ENCODE measurements at places on chromosomes 7 and 10.

GRCh38 chr7:111137296-111138192 is 46.6 kb downstream of the LRRN3 start:
- DNase-seq: no peak

- peak; percentile 9 for DNase-seq
Measured at GRCh38 chr7:155709453-155709852, 65.0 kb downstream of the RBM33 start.

DNA sequence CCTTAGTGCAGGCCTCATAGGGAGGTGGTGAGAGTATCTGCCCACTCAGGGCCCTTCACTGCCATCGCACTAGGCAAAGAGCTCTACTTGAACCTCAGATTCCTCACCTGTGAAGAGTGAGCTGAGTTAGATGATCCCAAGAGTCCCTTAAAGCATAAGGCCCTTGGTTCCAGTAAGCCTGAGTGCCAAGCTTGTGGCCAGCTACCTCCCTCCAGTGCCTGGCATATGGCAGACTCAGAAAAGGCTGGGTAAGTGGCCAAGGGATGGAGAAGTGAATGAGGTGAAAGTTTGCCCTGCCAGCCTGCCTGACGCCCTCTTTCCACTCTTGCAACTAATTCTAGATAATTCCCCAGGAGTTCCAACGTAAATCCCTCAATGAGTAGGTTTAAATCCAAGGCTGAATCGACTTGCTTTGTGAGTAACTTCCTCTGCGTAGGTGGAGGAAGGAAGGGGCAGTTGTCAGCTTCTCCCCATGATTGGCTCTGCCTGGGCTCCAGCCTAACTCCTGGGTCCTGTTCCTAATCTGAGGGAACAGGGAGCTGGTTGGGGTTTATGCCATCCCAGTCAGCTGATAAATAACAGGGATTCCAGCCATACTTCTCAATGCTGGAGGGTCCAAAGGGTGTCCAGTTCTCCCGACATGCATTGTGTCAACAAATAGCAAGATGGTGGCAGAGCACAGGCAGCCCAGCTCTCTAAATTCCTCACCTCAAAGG is 14.2 kb downstream of the DUSP5 start:
- no peak for DNase-seq

DNA sequence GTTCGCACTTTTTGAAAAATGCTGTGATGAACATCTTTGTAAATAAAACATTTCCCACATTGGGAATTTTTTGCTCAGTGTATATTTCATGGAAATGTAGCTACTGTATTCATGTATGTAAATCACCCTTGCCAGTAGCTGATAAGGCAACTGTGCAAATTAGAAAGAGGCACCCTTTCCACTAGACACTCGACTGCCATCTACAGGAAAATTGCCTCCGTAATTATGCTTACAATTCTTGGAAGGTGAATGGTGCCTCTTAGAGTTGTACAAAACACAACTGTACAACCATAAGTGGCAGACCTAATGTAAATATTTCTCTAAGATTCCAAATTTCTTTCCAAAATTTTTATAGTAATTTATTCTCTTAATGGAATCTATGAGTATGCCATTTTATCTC is 491.7 kb downstream of the CCSER2 start:
- peak; percentile 42 for DNase-seq

- no peak for DNase-seq
Measured at GRCh38 chr10:121033366-121033765, 182.2 kb downstream of the WDR11 start.

- peak; percentile 18 for DNase-seq
Measured at GRCh38 chr7:132577206-132578049, 1.2 kb upstream of the PLXNA4 start.

GRCh38 chr10:55242544-55242943 is 441.5 kb upstream of the PCDH15 start:
- DNase-seq: no peak

All from SW480 (cell line).